AG10803 (cell line): ENCODE measurements at places on chromosomes 11 and 22.

DNA sequence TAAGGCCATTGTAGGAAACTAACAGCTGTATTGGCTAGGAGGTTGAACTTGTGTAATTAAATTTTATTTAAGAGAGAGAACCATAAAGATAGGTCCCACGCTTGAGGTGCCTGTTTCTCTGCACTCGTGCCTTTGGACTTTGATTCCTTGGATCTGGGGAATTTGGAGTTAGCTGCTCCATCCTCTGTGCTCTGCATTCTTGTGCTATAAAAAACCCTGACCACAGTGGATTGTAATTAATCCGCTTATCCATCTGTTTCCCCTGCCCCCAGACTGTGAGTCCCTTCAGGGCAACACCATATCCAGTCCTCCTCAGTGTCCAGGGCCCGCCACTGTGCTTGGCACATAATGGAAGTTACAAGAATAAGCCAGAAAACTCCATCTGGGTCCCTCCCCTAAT lies 169.8 kb downstream of the SPON1 start:
- peak; percentile 31 for DNase-seq

GRCh38 chr11:134357545-134357839 lies 25.7 kb downstream of the GLB1L2 start:
- DNase-seq = no peak

DNA sequence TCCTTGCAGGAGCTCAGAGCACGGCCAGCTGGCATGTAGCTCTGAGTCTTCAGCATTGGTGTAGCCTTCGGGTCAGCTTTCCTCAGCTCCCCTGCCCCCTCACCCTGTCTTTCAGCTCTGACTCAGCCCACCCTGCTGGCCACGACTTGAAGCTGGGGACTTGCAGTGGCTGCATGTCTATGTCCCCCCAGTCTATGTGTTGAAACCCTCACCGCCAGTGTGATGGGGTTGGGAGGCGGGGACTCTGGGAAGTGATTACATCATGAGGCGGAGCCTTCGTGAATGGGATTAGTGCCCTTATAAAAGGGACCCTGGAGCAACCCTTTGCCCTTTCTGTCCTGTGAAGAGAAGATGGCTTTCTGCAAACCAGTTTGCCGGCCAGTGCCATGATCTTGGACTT lies 111.1 kb downstream of the CTTN start:
- DNase-seq = no peak

DNA sequence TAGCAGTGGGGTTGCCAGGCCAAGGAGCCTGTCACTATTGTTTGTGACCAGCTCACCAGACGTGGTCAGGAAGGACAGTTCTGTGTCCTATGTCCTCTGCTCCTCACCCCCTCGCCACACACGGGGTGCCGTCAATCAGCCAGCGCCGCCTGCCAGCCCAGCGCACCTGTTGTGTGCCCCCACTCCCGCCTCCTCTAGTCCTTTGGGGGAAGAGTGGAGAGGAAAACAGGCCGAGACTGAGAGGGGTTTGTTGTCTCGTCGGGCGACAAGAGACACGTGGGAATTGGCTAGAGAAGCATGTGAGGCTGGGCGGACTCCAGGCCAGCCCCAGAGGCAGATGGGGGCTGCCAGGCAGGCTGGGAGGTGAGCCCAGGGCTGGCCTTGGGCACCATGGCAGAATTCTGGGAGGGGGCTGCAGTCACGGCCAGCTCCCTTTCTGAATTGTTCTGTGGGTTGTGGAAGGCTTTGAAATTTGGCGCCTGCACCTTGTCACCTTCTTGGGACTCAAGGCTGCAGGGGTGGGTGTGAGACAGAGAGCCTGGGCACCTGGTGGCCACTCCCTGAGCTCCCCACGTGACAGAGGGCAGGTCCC lies 3.1 kb upstream of the KCNQ1OT1 start:
- no peak for DNase-seq

DNA sequence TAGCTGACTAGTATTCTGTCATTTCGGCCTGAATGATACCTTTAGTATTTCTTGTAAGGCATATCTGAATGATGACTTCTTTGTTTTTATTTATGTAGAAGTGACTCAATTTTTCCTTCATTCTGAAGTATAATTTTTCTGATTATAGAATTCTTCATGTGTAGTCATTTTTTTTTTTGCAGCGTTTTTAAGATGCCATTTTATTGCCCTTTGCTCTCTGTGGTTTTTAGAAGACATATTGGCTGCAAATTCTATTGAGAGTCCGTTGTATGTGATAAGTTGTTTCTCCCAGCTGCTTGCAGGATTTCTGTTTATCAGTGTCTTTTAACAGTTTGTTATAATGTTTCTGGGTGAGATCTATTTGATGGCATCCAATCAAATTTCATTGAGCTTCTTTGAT lies 1224.8 kb downstream of the JRKL start:
- DNase-seq = no peak

DNA sequence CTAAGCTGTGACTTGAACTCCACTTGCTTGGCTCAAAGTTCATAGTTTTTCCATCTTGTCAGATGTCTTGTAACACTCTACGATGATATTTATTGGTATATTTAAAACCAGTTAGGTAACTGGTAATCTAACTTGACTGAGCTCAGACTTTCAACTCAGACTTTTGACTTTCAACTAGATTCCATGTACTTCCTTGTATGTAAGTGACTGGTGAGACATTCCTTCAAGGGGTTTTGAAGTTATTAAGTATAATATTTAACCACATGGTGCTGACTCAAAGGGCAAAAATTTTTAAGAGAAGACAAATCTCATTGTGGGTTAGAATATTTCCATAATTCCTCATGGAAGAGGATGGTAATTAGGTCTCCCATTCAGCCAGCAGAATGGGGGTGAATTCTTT lies 631.3 kb upstream of the ANO5 start:
- DNase-seq = no peak

DNA sequence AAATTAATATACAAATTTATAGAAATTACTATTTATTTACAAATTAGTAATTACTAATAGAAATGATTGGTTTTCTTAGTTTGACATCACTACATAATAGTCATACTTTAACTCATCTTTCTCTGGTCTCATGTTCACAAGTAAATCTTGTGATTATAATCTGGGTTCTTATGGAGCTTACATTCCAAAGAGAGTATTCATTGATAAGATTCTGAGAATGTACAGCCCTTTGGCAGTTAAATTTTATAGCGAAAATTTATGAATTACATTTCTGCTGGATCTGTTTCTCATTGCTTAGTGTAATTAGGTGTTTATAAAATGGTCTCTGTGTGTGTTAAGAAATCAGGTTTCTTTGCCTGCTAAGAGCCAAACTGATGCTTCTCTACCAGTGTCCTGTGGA lies 175.2 kb downstream of the TMEM135 start:
- DNase-seq = no peak

DNA sequence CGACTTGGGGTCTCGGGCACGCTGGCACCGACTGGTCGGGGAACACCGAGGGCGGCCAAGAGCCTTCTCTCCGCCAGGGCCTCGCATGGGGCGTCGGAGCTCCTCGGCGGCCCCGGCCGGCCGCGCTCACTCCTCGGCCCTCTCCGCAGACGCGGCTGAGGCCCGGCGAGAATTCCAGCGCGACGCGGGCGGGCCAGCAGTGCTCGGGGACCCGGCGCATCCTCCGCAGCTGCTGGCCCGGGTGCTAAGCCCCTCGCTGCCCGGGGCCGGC lies 5.6 kb downstream of the TBX1 start:
- no peak for DNase-seq

DNA sequence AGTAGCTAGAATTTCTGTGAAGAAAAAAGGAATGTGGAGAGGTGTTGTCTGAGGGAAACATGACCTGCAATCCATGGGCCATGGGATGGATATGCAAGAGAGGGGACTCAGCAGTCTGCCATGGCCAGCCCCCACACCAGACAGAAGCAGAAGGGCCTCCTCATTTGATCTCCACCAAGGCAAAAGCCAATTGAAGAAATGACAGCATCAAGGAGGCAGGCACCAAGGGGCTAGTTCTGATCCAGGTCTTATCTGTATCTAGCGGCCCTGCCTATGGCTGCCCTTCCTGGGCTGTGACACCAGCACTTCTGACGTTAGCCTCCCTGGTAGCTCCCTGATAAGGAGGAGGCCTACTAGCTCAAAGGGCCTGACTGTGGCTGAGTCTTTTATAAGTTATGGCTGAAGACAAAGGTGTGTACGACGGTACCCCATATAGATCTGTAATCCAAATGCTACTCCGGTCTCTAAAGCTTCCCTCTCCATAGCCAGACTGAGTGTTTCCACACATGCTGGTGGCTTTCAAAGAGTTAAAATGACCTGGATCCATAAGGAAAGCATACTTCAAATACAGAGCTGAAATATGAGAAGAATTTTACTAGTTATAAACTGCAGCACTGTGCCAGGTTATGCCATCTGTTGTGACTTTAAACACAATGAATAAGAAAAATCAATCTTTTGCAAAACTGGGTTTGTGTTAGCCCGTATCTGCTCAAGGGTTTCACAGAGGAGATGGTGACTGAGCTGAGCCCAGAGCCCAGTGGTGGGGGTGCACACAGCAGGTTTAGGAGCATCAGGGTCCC lies 34.4 kb downstream of the HIRA start:
- DNase-seq = no peak

GRCh38 chr11:7609521-7609920 lies 63.8 kb downstream of the CYB5R2 start:
- DNase-seq = peak; percentile 70

DNA sequence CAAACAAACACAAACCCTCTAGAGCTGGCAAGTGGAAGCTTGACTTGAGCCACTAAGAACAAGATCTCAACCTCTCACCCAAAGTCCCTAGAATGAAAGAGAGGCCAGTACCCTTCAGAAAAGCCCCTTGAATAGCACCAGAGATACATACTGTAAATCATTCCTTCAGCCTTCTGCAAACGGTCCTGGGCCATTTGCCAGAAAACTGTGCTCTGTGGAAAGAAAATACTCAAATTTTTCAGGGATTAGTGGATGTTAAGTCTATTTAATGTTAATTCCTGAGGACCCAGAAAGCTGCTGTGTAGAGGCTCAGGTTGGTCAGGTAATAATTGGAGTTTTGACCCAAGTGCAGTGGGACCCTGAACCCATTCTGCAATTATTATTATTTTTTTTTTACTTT lies 16.9 kb downstream of the SERPINH1 start:
- no peak for DNase-seq

- DNase-seq = no peak
These were observed 8.0 kb downstream of the MYH9 start for GRCh38 chr22:36379593-36380361.
